ENCODE measurements at places on chromosomes 3 and 15. TPM values are rescaled to one million over a fixed set of nuclear protein-coding genes. Genes with fewer than 3 reads are reported as not detected.

- DNase-seq: no peak
Measured at GRCh38 chr3:194672876-194673275, 885 bp upstream of the LSG1 start.

TRPM1 gene
- 0.10 TPM for total RNA-seq

DNA sequence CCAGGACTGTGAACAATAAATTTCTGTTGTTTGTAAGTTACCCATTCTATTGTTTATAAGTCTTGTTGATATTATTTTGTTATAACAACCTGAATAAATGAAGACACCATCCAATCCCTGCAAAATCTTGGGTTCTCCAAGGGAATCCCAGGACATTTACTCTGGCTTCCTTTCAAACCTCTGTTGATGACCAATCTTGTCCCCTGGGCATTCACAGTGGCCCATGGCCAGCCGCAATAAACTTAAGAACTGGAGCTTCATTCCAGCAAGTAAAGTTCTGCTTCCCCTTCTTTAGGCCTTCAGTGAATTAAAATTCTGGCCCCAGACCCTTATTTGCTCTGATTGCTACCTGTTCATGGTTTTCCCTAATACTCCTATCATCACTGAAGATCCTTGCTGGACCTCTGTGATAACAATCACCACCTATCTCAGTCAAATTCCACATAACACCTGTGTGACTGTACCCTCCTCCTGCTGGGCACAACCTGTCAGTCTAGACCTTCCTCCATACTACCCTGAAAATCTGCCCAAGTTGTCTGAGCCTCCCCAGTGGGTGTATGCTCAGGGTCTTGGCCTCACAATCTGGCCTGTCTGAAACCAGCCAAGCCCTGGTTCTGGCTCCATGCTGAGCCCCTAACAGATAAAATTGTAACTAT, 153.1 kb downstream of the SEMA6D start:
- DNase-seq: no peak

PTH1R gene
- 24.6 TPM for total RNA-seq

GRCh38 chr3:113436809-113437208, 4.5 kb downstream of the CFAP44 start:
- no peak for DNase-seq

TMEM43 gene
- total RNA-seq: 9.3 TPM

GOLGA8G gene
- not detected for total RNA-seq

- DNase-seq: no peak
Measured at GRCh38 chr15:38554354-38554753, 10.3 kb downstream of the RASGRP1 start.

CYFIP1 gene
- 46.0 TPM for total RNA-seq

DNA sequence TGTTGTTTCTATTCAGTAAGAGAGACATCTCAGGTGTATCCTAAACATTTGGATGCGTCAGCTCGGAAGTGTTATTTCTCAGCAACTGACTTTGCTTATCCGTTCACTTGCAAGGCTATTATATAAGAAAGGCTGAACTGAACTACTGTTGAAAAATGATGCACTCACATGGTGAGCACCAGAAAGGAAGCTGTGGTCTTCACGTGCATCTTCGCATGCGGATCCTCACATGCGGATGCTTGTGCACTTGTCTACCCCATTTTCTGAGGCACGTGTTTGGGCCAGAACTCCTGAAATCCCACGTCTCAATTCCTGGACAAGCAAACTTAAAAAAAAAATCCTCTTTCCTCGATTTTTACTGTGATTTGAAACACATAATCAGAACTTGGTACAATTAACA, 63.2 kb downstream of the PDZRN3 start:
- DNase-seq: no peak

GRCh38 chr3:100401674-100402041, 319 bp downstream of the LNP1 start:
- peak; percentile 47 for DNase-seq

GRCh38 chr15:33584797-33585196, 274.0 kb downstream of the RYR3 start:
- DNase-seq: no peak

Data from left lobe of liver (tissue), 2 donors.